NCI-H1048 (cell line): ENCODE measurements at places on chromosomes 1 and 21.

DNA sequence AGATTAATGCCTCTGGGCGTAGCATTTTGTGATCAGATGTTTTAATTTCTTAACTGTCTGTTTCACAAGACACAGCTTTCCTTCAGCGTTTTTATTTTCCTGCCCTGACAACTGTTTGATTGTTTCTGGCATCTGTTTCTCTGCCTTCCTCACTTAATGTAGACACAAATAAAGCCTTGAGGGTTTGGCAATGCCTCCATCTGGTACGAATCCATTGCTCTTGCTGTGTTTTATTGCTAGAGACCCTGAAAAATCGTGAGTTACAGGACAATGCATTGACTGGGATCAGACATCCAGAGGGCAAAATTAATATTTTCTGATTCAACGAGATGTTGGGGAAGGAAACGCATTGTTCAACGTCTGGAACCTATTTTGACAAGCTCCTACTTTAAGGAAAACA lies 363.5 kb downstream of the MRPL39 start:
- no peak for DNase-seq

DNA sequence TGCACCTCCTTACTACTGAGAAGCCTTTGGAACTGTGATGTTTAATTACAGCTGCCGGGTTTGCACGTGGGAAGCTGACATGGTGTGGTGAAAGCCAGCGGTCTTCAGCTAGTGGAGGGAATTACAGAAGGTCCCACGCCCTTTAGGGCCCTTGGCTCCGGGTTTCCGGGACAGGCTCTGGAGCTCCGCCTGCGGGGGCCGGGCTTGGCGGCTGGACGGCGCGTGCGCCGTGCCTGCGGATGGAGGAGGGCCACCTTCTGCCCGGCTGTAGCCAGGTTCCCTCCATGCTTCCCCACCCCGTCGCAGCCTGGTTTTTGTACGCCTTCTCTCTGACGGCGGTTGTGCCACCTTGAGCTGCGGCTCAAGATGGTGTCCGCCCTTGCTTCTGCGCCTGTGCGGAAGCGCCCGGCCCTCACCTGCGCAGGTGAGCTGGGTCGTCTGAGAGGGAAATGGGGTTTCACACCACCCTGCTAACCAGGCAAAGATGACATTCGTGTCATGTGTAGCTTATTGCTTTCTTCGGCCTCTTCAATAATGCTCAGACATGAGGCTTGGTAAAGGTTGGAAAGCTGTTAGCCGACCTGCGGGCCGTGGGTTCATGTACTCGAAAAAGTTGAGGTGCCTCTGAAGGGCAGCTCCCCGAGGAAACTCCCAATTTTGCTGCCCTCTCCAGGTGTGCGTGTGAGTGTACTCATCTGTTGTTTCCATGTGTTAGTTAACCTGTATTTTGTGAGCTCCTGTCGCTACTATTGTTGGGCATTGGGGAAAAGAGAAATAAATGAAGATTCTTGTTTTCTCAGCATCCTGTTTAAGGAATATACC lies 36.6 kb upstream of the OPRD1 start:
- no peak for DNase-seq

DNA sequence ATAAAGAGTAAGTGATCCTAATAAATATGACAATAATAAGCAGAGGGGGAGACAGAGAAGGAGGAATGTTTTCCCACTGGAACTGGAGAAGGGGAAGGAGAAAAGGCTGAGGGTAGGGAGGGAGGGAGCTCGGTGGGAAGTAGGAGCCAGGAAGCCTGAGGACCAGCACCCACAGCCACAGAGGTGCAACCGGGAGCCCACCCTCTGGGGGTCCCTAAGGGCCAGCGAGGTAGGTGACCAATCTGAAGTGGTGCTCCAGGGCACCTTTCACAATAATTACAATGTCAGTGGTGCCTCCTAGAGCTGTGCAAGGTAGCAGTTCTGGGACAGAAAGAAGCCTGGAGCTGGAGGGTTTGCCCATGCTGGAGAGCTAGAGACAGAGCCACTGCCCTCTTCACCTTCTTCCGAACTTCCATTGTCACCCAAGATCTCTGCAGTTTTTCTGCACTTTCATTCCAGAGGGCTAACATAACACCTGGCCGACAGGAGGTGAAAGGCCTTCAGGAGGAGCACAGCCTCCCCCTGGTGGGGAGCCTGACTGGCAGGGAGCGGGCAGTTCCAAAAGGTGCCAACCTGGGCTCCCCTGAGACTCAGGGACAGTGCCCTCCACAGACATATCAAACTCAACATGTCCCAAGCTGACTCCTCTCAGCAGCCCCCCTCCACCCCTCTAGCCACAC lies 4.1 kb upstream of the AHCYL1 start:
- no peak for DNase-seq

DNA sequence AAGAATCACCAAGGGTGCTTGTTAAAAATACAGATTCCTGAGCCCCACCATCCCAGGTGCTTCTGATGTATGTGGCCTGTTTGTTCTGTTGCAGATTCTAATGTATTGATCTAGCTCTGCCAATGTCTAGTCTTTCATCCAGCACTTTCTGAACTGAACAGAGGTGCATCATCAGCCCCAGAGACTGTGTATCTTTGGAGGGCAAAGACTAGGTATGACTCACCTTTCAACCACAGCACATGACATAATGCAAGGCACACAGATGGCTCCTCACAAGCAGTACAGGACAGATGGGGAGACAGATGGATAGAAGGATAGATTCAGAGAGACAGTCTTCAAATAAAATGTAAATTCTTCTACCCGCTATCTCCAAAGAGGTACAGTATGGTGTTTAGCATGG lies 32.3 kb downstream of the CD58 start:
- no peak for DNase-seq

DNA sequence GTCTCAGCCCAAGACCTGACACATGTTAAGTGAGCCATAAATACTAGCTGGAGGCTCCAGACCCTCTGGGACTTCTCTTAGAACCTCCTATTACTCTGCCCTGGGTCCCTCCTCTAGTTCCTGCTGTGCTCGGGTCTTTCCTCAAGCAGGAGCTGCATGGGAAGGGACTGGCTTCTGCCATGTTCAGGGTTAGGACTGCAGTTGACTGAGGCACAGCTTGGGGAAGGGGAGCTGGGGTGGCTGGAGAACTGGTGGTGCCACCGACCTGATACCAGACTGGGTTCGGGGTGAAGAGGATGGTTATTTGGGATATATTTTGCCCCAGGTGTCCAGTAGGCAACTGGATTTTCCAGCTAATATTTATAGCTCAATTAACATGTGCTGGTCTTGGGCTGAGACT lies 15.7 kb downstream of the HYI start:
- no peak for DNase-seq

GRCh38 chr1:184513966-184514365 lies 127.1 kb downstream of the C1orf21 start:
- DNase-seq = no peak

DNA sequence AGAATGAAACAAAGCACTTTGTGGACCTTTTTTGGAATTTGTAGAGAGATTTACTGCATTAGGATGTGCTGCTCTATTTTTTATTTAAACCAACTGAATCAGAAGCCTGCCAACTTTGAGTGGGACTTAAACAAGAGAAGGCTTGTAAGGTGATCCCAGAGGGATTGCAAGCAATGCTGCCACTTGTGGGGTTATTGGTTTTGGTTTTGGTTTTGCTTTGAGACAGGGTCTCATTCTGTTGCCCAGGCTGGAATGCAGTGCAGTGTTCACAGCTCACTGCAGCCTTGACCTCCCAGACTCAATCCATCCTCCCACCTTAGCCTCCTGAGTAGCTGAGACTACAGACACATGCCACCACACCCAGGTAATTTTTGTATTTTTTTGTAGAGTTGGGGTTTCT lies 32.2 kb upstream of the GNG5 start:
- no peak for DNase-seq

DNA sequence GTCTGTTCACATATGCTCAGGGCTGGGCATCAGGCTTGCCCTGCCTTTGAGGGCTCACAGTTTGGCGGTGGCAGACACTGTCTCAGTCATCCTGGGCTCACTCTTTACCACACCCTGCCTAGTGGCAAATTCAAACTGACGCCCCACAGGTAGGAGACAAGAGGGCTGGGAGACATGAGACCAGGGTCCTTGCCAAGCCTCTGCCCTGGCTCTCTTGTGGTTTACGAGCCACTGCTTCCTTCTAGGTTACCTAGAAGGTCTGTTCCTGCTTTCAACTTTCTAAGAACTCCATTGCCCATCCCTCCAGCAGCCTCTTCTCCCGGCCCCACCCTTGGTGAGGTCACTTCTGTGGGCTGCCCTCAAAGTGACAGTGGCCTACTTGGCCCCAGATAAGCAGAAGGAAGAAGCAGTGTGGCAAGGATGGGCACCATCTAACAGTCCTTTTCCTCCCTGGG lies 10.5 kb downstream of the KIF21B start:
- no peak for DNase-seq

DNA sequence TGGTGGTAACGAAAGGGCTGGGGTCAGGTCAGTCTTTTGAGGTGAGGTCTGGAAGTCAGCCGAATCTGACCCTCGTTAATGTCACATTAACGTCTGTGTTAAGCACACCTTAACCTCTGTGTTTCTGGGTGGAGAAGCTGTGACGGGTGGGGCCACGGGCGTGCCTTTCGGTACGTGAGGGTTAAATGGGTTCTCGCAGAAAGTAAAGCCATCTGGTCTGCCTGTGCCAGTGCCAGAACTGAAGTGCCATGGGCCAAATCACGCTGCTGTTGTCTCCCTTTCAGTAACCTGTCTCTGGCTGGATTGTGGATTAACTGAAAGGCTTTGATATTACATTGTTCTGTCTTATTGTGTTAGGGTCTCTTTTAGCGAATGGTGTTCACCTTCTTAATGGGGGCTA lies 14.4 kb downstream of the URB2 start:
- no peak for DNase-seq
